ENCODE measurements at places on chromosomes 1 and 21.
A peak's percentile ranks its signal among the peaks of the same experiment; 100 is the strongest.

DNA sequence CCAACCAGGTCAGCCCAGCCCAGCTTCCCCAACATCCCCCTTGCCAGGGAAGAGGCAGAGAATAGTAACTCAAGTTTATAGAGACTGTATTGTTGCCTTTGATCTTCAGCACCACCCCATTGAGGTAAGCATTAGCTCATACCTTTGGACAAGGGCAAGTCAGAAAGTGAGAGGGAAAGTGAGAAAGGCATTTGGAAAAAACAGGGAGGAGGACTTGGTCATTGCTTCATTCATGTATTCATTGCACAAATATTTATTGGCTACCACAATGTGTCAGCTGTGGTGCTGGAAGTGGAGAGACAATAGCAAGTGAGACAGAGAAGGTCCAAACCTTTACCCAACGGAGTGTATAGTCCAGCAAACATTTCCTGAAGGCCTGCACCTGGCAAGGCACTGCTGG, 561.2 kb downstream of the KIF26B start:
- DNase-seq, result no peak

- peak; percentile 31 for DNase-seq
Measured at GRCh38 chr21:39182484-39183271, 573 bp downstream of the PSMG1 start.

DNA sequence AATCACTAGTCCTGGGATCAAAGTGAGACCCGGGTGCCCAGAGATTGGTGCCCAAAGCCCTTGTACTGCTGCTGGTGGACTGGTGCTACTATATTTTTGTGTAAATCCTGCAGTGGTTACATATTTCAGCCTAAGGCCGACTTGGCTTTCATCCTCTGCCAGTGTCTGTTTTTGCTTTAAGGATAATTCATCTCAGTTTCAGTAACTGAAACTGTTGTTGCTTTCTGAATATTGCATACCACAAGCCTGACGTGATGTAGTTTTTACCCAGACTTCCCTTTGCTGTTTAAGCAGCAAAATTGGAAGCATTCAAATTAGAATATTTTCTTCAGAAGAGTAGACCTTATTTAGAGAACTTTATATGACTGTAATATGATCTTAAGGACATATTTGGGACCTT, 341.8 kb downstream of the RYR2 start:
- DNase-seq, result no peak

DNA sequence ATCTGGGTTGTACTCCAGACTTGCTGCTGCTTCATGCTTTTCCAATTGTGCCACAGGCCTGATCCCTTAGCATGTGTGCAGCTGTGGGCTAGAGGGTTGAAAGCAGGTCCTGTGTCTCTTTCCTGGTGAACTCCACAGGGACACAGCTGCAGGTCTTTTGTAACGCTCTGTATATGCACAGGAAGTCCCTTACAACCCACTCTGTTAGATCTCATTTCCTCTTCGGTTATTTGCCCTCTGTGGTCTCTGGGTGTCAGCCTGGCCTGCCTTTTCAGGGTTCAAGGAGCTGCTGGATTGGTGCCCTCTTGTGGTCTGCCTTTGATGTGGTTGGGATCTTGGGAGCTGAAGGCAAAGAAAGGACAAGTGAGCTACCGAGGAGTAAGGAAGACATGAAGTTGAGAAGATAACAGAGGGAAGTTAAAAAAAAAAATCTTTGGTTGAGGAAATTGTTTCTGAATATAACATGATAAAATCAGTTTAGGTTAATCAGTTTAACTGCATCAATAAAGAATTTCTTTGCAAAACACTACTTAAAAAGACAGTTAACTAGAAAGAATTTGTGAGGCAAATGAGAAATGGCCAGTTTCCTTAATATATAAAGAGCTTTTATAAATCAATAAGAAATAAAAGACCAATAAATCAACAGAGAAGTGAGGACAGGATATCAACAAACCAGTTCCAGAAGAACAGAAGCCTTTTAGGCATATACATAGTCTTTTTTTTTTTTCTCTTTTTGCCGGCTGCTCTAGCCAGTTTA, 44.1 kb downstream of the UCK2 start:
- DNase-seq, result peak; percentile 27

DNA sequence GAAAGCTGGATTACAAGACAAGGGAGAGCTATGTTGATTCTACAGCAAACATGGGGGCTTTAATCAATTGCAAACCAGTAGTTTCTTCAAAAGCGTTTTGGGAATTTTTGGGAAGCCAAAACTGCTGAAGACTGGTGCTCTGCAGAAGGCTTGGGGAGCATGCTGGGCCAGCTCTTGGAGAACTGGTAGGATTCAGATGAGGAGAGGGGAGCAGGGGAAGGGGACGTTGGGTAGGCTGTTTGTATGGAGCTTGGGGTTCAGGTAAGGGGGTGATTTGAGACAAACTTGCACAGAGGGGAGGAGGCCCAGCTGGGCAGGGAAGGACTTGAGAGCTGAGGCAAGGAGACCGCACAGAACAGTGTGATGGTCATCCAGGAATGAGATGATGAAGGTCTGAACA, 2.6 kb upstream of the MYOG start:
- DNase-seq, result no peak

DNA sequence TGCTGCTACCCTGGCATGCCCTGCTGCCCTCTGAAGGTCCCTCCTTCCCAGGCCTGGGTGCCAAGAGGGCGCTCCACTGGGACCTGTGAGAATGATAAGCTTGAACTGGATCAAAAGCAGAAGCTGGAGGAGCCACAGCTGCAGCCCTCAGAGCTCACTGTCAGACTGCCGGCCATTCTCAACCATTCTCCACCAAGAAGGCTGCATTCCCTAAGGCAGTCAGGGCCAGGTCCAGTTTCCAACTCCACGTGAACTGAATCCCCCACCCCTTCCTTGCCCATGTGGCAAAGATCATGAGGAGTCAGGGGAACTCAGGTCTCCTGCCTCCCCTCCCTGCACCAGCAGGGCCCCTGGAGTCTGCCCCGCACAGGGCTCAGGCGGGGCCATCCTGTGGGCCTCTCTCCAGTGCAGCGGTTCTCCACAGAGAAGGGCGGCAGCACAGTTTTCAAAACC, 19.5 kb downstream of the SLC1A7 start:
- no peak for DNase-seq

DNA sequence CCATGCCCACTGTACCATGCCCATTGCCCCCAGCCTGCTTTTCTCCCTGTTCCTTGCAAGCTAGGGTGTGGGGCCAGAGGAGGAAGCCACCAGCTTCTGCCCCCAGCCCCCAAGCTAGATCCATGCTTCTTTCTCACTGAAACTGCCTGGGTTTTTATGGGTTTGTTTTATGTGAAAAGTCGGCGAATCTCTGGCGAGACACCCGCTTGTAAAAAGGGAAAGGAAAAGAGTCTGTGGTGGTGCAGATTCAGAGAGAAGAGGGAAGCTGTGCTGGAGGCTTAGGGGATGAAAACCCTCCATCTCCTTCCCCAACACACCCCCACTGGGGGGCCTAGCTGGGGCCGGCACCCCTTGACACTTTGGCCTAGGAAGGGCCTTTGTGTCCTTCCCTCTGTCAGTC, 26.2 kb downstream of the GRHL3 start:
- DNase-seq, result no peak

DNA sequence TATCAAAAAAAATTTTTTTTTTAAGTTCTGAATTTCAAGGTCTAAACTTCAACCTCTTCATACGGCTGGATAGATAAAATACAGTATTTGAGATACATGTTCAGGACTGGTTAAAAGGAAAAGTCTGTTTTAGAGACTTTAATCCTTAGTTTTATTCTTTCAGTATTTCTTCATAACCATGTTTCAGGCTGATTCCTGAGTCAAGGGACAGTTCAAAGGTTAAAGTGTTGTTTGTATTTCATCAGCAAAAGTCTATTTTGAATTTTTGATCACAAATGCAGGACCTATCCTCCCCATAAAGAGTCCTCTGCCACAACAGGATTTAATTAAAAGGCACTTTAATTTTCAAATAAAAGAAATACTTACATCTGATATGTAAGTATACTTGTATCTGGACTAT, 53.5 kb downstream of the SELENOF start:
- no peak for DNase-seq

GRCh38 chr21:44455524-44456213, 359 bp downstream of the LRRC3 start:
- DNase-seq, result no peak

DNA sequence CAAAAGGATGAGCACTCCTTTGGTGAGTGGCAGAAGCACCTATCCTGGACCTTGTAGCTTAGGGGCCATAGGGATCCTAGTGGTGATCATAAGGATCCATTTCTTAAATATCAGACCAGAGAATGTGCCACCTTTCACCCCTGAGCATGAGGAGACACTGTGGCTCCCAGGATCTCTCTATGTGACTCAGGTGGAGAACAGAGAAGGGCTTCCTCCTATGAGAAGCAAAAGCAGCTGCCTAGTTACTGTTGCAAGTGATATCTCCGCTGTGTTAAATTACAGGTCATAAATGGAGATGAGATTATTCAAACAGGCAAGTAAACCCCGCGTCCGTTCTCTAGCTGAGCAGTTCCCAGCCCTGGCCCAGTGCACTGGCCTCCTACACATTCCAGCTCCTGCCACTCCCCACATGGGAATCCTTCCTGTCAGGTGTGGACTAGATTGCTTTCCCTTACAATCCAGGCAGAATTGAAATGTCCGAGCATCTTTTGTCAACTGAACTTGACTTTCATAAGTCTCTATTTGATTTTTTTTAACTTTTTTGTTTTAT, 26.3 kb downstream of the CLEC20A start:
- DNase-seq, result no peak

GRCh38 chr1:196779093-196779492, 4.5 kb downstream of the CFHR3 start:
- DNase-seq, result no peak

DNA sequence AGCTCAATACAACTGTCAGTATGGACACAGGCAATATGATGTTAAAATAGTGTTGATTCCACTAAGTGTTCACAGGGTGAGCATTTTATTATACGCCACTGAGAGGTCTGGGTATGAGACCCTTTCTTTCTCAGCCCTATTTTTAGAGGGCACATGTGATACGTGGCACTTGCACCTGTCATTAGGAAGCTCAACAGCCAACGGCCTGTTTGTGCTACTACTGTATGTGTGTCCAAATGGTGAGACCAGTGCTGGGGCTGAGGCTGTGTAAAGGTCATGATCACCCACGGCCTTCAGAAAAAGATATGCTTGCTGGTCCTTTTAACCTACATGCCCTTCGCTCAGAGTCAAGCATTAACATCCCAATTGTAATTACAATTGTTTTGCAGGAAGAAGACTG, 176.2 kb downstream of the DUSP10 start:
- DNase-seq, result no peak

GRCh38 chr1:229275005-229275404, 4.1 kb downstream of the RAB4A start:
- no peak for DNase-seq

DNA sequence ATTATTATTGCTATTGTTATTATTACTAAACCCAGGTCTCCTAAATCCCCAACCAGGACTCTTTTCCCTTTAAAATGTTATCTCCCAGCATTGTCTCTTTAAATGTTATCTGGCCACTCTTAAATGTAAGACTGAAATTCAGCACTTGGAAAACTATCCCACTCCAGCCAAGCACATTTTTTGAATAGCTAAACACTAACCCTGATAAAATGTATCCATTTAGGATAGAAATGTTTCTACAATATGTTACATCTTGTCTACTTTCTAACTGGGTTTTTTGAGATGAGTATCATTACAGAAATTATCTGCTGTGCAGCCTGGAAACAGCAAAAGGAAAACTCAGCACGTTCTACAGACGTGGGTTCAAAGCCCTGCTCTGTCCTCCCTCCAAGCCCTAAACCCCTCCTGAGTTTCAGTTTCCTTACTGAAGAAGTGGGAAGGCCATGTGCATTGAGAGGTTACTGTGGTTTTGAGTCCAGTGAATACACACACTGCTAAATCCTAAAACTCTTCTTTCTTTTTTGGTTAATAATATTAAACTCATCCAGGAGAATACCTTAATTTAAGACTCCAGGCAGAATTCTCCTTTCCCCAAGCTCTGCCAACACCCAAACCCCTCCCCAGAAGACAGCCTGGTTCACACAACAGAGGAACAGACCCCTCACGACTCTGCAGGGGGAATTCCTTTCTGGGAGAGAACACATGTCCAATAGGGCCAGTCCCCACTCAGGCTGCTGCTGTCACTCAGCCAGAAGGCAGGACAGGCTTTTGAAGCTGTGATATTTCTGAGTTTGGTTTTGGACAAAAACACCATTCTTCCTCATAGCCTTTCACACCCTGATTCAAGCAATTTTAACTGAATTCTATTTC, 41.9 kb downstream of the HIVEP3 start:
- DNase-seq, result no peak

- DNase-seq, result no peak
Measured at GRCh38 chr1:223732993-223733798, 20.9 kb downstream of the CAPN2 start.

DNA sequence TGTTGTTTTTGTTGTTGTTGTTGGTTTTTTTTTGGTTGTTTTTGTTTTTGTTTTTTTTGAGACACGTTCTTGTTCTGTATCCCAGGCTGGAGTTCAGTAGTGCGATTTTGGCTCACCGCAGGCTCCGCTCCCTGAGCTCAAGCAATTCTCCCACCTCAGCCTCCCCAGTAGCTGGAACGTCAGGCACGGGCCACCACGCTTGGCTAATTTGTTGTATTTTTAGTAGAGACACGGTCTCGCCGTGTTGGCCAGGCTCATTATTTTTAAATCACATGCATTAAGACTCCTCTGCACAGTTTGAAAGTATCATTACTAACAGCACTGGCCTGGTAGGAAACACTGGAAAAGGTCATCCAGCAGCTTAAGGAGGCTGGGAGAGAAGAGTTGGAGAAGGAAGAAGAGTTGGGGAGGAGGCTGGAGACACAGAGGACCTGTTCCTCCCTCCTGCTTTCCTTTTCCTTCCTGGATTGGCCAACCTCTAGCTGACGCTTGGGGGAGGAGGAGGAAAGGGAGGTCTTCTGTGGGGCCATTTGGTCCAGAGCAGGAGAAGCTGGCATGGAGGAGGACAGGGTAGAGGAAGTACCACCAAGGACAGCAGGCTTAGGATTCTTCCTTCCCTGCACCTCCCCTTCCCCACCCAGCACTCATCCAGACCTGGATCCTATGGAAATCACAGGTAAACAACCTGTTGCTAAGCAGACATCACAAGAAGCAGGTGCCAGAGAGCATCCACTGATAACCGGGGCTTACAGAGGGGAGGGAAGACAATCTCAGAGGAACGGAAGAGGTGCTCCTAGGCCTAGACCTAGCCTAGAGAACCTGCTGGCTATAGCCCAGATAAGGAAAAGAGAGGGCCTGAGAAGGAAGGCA, 71.9 kb upstream of the GOLT1A start:
- no peak for DNase-seq

DNA sequence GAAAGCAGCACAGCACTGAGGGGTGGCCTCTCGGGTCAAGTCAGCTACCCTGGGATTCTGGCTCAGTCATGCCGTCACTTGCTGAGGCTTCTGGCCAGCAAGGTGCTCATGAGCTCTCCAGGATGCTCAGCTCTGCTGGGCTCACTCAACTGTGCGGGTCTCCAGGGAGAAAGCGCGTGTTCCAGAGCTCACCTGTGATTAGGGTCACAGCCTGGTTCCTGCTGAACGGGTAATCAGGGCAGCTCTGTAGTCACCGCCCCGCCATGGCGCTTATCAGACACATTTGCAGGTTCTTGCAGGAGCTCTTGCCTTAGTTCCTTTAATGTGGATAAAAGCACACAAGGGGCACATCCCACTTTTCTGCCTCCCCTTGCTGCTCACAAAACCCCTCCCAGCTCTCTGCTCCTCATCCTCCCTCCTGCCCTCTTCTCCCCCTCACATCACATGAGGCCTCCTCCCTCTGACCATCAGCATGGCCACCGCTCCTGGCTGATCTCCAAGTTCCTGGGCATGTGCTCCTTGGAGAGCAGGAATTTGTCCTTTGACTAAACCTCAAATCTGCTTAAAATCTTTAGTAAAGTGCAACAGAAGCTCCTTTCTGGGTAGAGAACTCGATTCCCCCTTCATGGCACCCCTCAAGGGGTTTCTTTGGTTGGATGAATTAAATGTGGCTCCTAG, 2.0 kb downstream of the PCP4 start:
- no peak for DNase-seq

- DNase-seq, result peak; percentile 43
Measured at GRCh38 chr1:67713057-67713846, 28.3 kb downstream of the GADD45A start.
